NCI-H1436 (cell line): ENCODE measurements at places on chromosomes 12 and 14.
A peak's percentile ranks its signal among the peaks of the same experiment; 100 is the strongest.

DNA sequence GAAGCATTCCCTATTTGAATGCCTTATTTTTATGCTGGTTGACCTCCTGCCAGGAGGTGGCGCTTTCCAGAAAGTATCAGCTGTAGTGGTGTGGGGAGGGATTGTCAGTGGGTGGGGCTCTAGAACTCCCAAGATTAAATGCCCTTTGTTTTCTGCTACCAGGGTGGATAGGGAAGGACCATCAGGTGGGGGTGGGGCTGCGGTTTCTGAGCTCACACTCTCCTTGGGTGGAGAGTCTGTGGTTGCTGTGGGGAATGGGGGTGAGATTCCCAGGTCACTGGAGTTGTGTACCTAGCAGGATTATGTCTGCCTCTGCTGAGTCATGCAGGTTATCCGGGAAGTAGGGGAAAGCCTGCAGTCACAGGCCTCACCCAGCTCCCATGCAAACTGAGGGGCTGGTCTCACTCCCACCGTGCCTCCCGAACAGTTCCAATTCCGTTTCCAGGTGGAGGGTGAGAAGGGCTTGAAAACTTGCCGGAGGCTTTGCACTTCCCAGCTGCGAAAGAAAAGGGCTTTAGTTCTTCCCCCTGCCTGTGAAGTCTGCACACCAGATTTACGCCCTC is 68.3 kb downstream of the ALG10B start:
- DNase-seq, result no peak

DNA sequence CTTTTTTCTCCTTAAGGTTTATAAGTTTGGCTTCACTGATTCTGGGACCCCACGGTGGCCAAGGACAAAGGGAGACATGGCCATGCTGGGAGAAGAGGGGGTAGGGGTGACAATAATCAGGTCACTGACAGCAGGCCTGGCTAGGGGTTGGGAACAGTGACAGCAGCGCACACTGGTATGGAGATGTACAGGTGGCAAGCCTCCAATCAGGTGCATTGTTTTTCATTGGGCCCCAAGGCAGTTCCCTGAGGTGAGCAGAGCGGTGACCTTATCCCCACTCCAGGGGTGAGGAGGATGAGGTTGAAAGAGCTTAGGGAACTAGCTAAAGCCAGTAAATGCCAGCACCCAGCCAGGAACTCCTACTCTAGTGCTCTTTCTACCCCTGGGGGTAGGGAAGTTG is 1.4 kb downstream of the SYNDIG1L start:
- no peak for DNase-seq

- DNase-seq, result no peak
These were observed 367.3 kb downstream of the DUSP6 start for GRCh38 chr12:88985011-88985410.

- no peak for DNase-seq
These were observed 77.7 kb upstream of the SLC38A2 start for GRCh38 chr12:46450279-46450748.

GRCh38 chr14:57089901-57090300 is 178.8 kb downstream of the EXOC5 start:
- peak; percentile 84 for DNase-seq

DNA sequence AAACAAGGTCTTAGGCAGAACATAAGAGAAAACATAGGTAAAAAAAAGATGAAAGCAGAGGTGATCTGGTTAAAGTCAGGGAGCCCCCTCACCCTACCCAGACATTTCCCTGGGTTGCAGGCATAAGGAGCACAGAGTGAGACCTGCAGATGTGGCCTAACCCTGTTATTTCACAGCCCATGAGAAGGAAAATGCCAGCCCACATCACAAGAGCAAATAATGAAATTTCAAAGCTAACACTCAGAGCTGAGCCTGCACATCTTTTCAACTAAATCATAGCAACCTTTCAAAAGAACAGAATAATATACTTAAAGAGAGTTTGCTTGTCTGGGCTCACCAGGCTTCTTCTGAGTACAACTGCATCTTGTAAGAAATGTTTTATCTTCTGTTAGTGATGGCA is 295.4 kb downstream of the RPAP3 start:
- no peak for DNase-seq

DNA sequence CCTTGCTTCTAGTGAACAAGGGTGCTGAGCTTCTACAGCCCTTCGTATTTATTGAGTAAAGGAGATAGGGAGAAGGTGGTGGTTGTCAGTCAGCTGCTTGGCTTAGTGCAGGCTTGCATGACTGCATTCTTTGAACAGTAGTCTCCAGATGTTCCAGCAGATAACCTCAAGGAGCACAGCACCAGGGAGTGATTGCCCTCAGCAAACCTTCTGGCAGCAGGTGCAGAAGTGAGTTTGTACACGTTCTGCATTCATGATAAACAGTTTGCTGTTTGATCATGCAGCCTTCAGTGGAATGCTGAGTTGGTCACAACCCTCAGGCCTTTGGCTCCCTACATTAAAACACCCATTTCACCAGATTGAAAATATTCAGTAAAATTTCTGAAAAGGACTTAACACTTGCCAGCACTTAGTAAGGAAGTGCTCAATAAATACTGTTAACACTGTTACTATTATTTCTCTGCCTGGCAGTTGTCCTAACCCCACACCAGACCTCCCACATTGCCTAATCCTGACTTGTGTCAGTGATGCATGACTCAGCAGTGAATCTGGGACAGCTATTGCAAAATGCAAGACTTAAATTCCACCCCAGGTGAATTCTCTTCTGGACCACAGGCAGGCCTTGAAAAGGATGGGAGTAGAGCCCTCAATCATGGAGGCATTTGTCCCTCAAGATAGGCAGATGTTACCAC is 18.9 kb upstream of the CARMIL3 start:
- no peak for DNase-seq
